ENCODE measurements at places on chromosomes 13 and 19.

GRCh38 chr19:611481-611868 is 21.8 kb downstream of the HCN2 start:
- DNase-seq, result no peak

DNA sequence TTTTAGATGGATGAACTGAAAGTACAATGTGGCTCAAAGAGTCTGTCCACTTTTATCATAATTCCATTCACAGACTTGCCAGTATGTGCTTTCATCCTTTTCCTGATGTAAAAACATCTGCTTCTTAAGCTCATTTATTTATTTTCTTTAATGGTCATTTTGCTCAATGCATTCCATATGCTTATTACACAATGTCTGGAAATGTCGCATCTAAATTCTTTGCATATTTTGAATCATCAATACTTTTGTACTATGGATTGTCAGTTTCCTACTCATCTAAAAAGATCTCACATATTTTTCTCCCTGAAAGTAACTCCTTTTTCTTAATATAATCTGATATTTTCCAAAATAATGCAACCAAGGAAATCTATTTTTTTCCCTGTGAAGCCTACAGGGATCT is 1315.8 kb downstream of the EFNB2 start:
- no peak for DNase-seq

GRCh38 chr13:34900288-34900739 is 41.8 kb upstream of the NBEA start:
- no peak for DNase-seq

DNA sequence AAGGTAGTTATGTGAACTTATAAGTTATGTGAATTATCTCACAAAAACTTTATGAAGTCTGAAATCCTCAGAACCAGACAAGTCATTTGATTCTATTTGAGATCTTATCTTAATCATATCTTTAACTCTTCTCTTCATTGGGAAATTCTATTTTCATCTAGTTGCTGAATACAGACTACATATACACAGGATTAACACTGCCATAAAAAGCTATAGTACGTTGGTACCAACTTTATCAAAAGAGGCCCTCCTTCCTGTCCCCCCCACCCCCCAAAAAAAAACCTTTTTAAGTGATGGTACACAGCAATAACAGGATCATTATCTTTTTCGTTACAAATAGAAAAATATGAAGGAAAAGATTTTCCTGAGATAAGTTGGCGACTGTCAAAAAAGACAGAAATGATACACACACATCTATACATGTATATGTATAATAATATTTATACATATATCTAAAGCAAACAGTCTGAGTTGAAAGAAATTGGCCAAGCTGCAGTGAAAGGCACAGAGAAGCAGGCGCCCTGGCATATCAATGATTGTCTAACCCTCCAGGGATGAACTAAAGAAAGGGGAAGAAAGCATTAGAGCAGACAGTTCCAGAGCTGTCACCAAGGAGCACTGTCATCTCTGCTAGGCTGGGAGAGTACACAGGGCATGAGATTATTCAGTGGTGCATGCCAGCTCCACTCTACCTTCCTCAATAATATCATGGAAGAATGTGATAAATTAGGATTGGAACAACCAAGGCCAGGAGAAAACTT is 116.7 kb downstream of the KLF12 start:
- no peak for DNase-seq

GRCh38 chr13:41389580-41389979 is 67.8 kb upstream of the RGCC start:
- no peak for DNase-seq

DNA sequence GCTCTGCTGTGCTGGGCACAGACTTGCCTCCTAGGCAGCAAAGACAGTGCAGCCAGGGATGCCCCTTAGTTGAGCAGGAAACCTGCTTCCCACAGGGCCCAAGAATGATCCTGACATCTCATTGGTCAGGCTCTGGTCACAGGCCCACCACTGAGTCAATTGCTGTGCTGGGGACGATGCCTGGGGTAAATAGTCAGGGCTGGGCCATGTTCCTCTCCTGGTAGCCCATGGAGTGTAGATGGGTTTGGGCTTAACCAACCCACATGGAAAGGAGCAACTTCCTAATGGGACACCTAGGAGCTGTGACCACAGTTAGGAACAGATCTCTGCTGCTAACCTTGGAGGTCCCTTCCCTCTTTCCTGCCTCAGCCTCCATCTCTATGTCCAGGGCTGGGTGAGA is 212.5 kb upstream of the ZNF536 start:
- DNase-seq, result no peak

- DNase-seq, result peak; percentile 77
Observed at GRCh38 chr19:10289167-10289835, 451 bp upstream of the ICAM5 start.

GRCh38 chr19:16340092-16340491 is 15.5 kb downstream of the KLF2 start:
- DNase-seq, result no peak

DNA sequence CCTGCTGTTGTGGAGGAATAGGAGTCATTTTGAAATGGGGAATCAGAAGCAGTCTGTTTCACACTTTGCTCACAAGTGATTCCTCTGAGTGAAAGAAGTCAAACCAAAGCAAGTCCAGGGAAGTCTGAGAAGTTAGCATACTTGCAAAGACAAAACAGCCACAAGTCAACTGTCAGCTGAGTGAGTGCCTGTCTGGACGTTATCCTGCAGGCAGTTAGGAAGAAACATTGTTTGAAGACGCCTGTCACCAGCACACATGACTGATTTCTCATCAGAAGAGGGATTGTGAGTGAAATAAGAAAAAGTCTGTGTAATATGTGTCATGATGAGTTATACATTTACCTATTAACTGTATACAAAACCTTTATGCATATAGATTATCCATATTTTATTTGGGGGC is 153.5 kb downstream of the KCNRG start:
- no peak for DNase-seq

GRCh38 chr13:22320991-22321390 is 650.1 kb downstream of the FGF9 start:
- DNase-seq, result no peak

DNA sequence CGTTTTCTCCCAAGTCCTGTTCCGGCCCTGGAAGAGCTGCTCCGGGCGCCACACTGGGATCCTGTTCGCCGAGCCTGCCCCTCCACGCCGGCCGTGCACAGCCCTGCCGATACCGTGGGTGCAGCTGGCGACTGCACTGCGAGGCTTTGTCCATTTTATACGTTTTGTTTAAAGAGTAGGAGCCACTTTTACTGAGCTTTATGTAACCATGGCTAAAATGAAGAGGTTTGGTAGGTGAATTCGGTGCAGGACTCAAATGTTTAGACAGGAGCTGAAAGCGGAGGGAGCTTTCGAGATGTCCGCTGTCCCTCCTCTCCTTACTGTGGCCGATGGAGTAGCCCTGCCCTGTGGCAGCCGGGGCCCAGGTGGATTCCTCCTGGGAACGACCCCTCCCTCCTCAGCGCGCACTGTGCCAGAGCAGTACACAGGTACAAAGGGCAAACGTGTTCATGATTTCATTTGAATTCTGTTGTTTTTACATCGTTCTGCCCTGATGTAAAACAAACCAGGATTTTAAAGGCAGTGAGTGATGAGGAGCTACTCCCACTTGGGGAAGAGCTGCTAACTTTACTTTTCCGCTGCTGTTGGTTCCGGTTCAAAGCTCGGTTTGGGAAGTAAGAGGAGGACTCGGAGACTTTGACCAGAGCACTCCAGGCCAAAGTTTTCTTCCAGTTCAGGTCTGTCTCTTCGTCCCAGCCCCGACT is 1.7 kb downstream of the COL4A2 start:
- DNase-seq, result no peak
